ENCODE measurements at places on chromosomes 7 and 10. TPM values are rescaled to one million over a fixed set of nuclear protein-coding genes. Genes with fewer than 3 reads are reported as not detected.

The ANKRD1 gene
- not detected for total RNA-seq

The CPA2 gene
- total RNA-seq = not detected

The EN2 gene
- total RNA-seq = not detected

The C7orf33 gene
- not detected for total RNA-seq

The TRIM8 gene
- 58.9 TPM for total RNA-seq

The DOCK4 gene
- 14.1 TPM for total RNA-seq

The PGAM2 gene
- 2.1 TPM for total RNA-seq

The AQP1 gene
- total RNA-seq = 114 TPM

The MET gene
- 16.8 TPM for total RNA-seq

The APBB1IP gene
- total RNA-seq = 3.5 TPM

The STEAP4 gene
- total RNA-seq = 12.7 TPM

The MYL10 gene
- not detected for total RNA-seq

The PRLHR gene
- total RNA-seq = not detected

The SLC26A3 gene
- total RNA-seq = 12.0 TPM

DNA sequence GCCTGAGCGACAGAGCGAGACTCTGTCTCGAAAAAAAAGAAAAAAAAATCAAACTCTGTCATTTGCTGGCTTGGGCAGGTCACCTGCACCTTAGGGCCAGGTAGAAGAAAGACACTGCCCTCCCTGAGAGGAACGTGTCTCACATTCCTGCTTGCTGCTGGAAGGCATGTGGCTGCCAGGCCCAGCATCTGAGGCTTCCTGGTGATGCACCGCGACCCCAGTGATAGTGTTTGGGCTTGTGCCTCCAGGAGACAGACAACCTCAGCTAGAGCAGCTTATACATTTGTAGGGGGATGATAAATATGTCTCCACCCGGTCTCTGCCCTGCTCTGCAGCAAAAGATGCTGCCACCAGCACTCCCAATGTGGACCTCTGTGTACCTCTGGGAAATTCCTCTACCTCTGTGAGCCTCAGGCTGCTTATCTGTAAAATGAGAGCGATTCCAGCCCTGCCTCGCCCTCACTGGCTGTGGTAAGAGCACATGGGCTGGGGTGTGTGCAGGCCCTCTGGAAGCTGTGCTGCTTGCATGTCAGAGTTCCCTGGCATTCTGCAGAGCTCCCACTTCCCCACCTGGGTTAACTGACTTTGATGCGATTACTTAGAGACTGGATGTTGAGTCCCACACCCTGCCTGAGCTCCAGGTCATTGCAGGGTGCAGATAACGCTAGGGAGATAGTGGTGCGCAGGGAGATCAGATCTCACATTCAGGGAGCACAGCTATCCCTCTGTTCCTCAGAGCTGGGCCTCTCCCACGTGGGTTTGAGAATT lies 19.9 kb downstream of the SLC29A3 start:
- DNase-seq = no peak

DNA sequence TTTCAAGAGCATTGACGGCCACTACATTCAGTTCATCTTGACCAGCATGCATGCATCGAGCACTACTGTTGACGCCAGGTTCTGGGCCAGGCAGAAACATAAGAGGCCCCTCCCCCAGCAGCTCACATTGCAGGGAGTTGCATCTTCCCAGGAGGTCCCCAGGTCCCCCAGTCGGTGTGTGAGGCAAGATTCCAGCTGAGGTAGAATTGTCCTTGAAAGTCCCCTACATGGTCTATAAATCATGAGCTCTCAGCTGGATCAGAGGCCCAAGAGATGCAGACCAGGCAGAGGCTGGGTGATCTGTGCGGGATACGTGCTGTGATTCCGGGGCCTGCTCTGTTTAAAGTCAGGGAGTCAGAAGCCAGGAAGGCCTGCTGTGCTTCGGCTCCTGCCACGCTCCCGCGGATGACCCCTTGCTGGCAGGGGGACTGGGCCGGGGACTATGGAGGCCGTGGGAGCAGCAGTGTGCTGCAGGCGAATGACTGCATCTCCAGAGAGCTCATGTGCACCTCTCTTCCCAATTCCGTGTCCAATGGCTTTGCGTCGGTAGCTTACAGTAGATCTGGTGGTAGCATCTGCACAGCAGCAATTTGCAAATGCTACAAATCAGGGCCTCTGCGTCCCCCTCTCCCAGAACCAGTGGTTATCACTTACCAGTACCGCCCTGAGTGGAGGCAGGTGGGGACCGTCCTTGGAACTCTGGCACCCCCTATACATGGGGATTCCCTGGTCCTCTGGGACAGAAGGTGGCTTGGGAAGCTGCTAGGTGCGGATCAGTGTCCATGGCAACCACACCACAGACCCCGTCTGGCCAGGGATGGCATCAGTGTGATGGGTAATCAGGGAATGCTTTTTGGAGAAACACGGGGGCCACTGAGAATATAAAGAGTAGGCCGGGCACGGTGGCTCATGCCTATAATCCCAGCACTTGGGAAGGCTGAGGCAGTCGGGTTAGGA lies 93.6 kb downstream of the RGS10 start:
- no peak for DNase-seq

- DNase-seq = no peak
These were observed 18.7 kb upstream of the CSGALNACT2 start for GRCh38 chr10:43119416-43120115.

- no peak for DNase-seq
These were observed 78.8 kb upstream of the CPXM2 start for GRCh38 chr10:123970207-123970926.

- DNase-seq = no peak
These were observed 33.5 kb upstream of the RHOBTB1 start for GRCh38 chr10:60977161-60978122.

DNA sequence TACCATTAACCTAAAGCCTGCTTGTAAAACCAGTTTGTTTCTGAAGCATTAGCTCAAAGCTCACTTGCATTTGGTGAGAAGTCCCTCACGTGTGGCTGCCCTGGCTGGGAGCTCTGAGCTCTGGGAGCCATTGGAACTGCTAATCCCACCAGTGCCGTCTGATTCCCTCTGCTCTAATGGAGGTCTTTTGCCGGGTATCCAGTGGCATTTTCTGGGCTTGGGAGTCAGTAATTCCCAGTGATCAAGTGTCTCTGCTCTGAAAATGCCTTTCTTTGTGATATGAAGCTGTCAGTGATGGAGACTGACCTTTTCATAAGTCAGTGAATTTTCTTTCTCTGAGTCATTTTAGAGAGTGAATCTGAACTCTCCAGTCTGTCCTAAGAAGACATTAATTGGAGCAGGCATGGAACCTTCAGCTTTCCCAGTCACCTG lies 36.9 kb upstream of the FAM20C start:
- DNase-seq = no peak

DNA sequence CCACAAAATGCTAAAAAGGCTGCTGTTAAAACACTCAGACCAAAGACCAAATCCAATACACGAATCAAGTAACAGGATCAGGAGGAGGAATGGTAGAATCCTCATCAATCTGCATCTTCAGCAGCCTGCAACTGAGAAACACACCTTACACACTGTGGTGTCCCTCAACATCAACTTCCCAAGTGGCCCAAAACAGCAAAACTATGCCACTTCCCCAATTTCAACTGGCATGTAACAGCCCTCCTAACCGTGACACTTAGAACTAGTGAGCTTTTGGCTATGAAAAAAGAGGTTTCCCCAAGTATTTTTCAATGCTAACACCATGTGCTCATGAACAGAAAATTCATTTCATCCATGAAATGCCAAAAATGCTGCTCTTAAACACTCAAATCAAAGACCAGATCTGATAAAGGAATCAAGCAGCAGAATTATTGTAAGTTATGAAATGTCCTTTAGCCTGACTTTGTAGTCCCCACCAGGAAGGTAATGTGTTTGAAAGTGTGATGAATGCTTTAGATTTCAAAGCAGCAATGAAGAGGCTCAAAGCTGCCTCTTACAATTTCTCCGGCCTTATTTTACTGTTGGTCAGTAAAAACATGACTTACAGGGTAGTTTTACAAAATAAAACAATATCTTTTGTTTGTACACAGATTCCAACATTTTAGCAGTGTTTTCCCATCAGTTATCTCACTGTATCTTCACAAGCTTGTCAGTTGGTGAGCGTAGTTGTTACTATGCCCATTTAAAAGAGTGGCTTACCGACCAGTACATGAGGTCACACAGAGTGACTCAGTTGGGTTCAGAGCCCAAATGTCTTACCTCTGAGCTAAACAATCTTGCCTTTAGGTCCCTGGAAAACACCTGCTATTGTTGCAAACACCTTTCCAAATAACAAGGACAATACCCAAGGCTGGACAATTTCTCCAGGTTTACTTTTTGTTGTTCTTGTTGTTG lies 65.7 kb upstream of the ASAH2 start:
- no peak for DNase-seq

- no peak for DNase-seq
These were observed 1.5 kb downstream of the GIMAP4 start for GRCh38 chr7:150568714-150569113.

DNA sequence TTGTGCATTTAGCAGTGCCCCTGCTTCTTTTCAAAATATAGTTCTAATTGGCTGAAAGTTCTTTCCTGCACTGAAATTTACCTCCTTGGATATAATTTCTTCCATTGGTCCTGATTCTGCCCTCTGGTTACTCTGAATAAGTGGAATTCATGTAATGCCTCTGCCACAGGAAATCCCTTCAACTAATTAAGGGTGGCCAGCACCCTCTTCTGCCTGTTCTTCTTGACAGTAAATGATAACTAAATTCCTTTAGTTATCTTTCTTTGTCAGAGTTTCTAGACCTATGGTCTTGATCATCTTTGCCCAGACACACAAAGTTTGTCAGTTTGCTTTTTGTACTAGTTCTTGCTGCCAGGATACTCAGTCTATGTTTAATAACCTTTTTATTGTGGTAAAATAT lies 40.2 kb downstream of the PRKCQ start:
- DNase-seq = no peak

GRCh38 chr10:43888586-43888985 lies 239.9 kb upstream of the ZNF32 start:
- DNase-seq = no peak

GRCh38 chr7:77504951-77505350 lies 32.1 kb upstream of the PTPN12 start:
- no peak for DNase-seq

GRCh38 chr7:30646154-30646553 lies 36.1 kb downstream of the CRHR2 start:
- DNase-seq = no peak

GRCh38 chr10:77244746-77245145 lies 392.9 kb downstream of the KCNMA1 start:
- DNase-seq = no peak

- no peak for DNase-seq
These were observed 184.7 kb upstream of the PFKP start for GRCh38 chr10:2882628-2883027.

DNA sequence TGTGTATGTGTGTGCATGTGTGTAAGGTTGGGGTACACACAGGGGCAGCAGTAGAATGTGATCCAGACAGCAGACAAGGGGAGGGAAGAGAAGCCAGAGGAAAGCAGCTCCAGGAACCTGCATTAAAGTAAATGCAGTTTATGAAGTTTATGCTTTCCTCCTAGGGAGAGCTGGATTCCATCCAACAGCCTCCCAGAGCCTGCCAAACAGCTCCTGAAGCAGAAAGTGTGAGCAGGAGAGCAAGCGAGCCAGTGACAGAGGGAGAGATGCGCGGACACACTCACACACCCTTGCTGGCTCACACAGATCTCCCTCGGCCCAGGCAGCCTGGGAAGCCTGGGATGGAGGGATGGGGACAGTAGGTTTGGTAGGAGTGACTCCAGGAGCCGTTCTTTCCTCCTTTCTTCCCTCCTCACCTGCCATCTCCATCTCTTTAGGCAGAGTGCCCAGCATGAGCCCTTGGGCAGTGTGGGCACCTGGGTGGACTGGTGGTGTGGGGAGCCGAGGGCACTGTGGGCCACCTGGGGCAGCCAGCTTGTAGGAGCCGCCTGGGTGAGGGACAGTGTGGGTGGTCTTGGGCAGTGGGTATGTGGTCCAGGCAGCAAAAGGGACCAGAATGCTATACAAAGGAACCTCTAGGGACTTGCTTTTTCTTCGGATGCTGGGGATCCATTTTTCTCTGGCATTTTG lies 46.1 kb downstream of the PAX2 start:
- no peak for DNase-seq

- DNase-seq = no peak
These were observed 343.9 kb downstream of the ABCA13 start for GRCh38 chr7:48515171-48515570.

GRCh38 chr10:24800861-24801260 lies 77.2 kb upstream of the ARHGAP21 start:
- no peak for DNase-seq

GRCh38 chr7:145928937-145929336 lies 187.7 kb upstream of the CNTNAP2 start:
- no peak for DNase-seq

DNA sequence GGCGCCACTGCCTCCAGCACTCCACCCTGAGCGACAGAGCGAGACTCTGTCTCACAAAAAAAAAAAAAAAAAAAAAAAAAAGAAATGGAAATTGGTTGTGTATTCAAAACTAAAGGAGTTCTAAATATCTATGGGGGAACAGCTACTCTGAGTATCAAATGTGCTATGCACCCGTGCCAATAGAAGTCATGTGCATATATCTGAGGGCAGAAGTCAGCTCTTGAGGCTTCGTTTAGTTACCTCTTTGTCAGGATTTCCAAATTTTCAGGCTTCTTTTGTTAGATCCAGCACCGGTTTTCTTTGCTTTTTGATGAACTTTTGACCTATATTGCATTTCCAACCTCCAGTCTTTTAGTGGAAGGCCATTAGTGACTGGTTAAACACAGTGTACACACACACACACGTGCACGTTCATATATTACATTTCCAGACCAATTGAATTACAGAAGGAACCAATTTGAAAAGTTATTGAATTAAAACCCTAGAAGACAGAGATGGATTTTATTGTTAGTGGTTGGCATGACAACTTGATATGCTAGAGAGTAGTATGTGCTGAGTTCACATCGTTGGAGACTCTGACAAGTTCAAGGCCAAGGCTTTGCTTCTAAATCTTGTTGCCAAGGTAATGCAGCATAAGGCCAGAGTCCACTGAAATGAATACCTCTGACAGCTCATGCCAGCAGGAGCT lies 33.1 kb upstream of the ADD3 start:
- DNase-seq = no peak

DNA sequence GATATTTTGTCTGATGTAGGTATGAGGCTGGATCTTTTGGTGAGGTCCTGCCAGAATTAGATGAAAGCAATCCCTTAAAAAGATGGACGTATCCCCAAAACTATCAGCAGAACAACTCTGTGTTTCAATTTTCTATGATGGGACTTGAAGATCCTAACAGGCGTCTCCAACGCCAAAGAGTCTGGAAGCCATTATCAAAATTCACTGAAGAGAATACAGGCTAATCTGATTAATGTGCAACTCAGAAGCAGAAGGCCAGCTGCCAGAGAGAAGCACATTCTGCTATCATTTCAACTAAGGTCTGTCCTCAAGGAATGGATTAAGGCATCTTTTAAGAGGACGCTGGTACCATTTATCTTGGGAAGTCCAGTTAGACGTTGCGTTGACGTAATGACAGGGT lies 119.7 kb downstream of the FGFR2 start:
- DNase-seq = no peak

- no peak for DNase-seq
These were observed 431.1 kb upstream of the LRGUK start for GRCh38 chr7:133696056-133696455.

- no peak for DNase-seq
These were observed 14.1 kb upstream of the AKR1B10 start for GRCh38 chr7:134513169-134513752.

All from sigmoid colon (tissue), 7 donors.